Fibroblast of skin of left quadriceps (primary cell): ENCODE measurements at places on chromosomes 6 and 20.

- DNase-seq, result no peak
Observed at GRCh38 chr6:108635505-108636226, 74.9 kb downstream of the FOXO3 start.

- no peak for DNase-seq
Observed at GRCh38 chr6:137958811-137959565, 91.9 kb downstream of the TNFAIP3 start.

DNA sequence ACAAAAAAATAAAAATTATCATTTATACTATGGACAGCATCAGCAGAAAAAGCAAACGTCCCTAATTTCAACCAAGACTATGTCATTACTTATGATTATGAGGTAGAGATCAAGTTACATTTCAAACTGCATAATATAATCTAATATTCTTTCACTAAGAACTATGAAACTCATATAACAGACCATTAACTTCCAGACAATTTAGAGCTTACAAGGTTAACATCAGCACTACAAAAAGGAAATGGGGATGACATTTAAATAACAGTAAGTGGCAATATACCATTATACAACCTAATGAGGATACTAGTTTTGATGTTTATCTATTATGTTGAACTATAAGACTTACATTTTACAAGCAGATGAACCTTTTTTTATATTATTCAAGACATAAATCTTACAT, 261.0 kb upstream of the THEMIS start:
- DNase-seq, result no peak

DNA sequence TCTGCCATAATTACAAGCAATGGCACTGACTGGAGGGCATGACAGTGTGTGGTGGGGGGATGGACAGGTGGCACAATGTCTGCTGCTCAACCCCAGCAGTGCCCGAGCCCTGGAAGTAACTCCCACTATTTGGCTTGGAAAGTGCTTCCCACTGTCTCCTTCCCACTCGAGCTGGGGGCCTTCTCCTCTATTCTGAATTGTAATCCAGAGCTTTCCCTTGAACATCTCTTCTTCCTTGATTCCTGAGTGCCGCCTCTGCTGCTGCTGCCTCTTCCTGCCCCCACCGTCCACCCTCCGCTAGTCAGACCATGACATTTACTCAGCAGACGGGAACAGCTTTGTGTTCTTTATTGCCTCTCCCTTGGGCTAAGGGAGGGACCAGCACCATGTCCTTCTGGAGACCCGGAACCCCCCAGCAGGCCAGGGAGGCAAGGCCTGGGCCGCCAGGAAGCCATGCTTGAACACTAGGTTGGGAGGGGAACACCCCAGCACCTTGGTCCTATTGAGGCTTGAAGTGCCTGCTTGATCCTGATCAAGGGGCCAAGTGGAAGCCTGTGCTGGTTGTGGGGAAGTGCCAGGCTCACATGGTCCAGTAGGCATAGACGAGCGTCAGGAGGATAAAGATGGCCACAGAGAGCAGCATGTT, 17.0 kb downstream of the CCDC167 start:
- DNase-seq, result no peak

DNA sequence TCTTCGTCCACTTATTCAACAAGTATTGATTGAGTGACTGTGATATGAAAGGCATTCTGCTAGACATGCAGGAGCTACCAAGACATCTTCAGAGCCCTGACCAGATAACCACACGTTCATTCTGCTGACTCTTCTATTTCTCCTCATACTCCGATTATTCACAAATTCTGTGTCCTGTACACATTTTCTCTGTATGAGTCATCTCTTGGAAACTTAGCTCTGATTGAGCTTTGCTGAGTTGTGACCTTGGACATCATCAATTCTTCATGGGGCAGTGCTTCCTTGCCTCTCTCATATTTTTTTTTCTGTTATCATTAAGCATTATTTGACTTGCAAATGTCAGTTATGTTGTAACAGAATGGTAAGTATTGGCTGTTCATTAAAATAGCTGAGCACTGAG, 351.6 kb upstream of the CNR1 start:
- no peak for DNase-seq
